Heart left ventricle (tissue), 16 donors: ENCODE measurements at places on chromosomes 4 and X. TPM values are rescaled to one million over a fixed set of nuclear protein-coding genes. Genes with fewer than 3 reads are reported as not detected.

GRCh38 chr4:2331519-2332200 is 69.8 kb upstream of the MXD4 start:
- DNase-seq, result no peak

- no peak for DNase-seq
Observed at GRCh38 chr4:78613522-78614321, 62.2 kb downstream of the ANXA3 start.

DNA sequence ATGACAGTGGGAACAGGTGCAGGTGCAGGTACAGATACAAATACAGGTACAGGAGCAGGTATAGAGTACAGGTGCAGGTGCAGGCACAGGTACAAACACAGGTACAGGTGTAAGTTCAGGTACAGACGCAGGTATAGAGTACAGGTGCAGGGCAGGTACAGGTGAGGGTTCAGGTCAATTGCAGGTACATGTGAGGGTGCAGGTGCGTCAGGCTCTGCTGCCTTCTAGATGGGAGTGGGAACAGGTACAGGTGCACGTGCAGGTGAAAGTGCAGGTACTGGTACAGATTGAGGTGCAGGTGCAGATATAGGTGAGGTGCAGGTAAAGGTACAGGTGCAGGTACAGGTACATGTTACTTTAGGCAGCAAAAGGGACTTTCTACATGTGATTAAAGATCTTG is 85.7 kb downstream of the CRLF2 start:
- no peak for DNase-seq

The PLXNB3 gene
- 3.5 TPM for total RNA-seq

The AVPR2 gene
- 8.9 TPM for total RNA-seq

DNA sequence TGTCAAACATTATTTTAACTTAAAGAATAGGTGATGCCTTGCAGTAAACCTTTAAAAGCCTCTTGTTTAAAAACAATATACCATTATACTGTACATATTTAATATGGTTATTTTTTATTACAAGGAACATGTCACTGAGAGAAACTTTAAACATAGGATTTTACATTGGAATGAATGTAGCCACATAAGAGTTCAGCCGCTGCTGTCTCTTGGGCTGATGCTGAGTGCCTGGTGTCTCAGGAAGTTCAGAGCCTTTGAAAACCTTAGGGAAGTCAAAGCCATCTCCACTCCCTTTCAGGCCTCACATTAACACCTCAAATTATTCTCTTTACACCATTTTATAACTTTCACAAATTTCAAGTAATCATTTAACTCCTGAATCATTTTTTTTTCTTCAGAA is 93.5 kb upstream of the DKK2 start:
- DNase-seq, result no peak

The SSX4 gene
- total RNA-seq, result not detected

- no peak for DNase-seq
Observed at GRCh38 chrX:13142891-13143290, 98.5 kb upstream of the FAM9C start.

- no peak for DNase-seq
Observed at GRCh38 chr4:26772096-26772873, 88.4 kb upstream of the STIM2 start.

GRCh38 chrX:30513284-30513683 is 64.3 kb downstream of the TASL start:
- DNase-seq, result no peak

The HHIP gene
- 0.05 TPM for total RNA-seq

- peak; percentile 88 for DNase-seq
Observed at GRCh38 chr4:121696170-121696580, 605 bp downstream of the ANXA5 start.

DNA sequence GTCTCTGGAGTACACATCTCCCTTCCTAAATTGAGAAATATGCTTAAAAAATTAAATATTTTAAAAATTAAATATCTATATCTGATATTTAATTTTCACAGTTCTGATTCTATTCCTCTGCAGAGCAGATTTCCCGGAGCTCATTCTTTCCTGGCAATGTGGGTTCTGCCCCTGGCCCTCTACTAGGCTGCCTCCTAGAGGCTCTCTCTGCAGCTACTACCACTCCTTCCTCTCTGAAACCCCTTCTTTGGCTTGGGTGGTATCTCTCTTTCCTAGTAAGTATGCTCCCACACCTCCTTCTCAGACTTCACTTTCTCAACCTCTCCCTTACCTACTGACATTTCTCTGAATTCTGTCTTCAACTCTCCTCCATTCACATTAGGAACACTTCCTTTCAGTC is 45.3 kb downstream of the RPGR start:
- no peak for DNase-seq

DNA sequence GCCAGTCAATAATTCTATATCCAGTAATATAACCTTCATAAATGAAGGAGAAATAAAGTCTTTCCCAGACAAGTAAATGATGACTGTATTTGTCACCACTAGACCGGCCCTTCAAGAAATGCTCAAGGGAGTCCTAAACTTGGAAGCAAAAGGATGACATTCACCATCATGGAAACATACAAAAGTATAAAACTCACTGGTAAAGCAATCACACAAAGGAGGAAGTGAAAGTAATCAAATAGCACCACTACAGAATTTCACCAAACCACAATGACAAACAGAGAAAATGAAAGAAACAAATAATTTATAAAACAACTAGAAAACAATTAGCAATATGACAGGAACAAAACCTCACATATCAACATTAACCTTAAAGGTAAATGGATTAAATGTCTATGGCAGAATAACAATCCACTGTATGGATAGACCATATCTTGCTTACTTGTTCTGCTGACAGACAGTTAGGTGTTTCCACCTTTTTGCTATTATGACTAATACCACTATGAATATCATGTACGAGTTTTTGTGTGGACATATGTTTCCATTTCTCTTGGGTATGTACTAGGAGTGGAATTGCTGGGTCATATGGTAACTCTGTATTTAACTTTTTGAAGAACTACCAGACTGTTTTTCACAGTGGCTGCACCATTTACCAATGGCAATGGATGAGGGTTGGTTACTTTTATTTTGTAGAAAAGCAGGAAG is 44.9 kb downstream of the NAT8L start:
- no peak for DNase-seq

The SLC10A6 gene
- 0.72 TPM for total RNA-seq

DNA sequence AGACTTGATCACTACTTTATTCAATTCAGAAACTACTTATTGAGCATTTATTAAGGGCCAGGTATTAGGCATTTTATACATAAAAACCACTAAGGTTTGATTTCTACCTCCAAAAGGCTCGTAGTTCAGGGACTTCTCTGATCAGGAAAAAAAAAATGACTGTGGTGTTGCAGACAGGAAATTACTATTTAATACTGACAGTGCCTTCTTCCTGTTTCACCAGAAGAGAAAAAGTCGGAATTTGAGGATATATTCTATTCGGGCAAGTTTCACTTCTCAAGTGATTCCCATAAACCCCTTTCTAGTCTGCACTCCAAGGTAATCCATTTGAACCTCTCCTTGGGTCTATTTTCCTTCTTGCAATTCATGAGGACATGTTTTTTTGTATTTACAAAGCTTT is 15.3 kb upstream of the TASL start:
- DNase-seq, result no peak

DNA sequence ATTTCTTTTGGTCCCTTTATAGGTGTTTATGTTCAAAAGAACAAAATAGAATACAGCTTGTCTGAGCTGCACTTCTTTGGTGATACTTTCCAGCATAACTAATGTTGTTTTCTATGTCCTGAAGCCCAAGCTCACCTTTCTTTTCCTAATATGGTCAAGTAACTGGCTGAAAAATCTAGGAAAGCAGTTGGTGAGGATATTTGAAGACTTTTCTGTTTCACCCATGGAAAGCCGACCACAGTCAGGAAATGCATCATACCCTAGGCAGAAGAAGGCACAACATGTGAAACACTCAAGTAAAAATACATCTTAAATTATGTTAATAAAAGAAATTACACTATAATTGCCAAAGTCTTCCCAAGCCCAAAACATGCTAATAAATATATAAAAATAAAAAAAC is 337.0 kb downstream of the PDGFC start:
- no peak for DNase-seq
